ENCODE measurements at places on chromosomes 6 and 20.

- no peak for DNase-seq
Observed at GRCh38 chr6:166173281-166173951, 5.8 kb upstream of the TBXT start.

DNA sequence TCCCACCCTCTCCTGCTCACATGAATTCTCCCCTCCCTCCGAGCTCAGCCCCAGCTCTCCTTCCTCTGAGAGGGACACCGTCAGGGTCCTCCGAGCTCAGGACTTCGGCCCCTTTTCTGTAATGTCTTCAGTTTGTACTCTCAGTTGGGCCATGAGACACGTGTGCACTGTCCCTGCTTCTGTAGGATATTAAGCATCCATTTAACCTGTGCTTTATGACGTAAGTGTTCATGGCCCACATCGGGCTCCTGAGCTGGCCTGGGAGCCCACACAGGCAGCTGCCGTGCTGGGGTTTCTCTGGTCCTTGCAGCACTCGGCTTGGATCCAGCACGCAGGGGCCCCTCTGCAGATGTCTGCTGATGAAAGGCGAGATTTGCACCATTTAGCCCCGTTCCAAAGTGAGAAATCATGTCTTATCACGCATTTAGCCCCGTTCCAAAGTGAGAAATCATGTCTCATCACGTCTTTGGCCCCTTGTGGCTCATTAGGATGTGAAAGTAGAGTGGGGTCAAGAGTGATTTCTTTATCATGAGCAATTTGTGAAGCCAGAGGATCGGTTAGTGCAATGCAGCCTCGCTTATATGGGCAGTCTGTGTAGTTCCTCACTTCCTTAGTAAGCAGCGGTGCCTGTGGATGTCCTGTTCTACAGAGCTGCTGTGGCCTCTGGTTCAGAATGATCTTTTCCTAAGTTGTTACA lies 25.3 kb downstream of the DUSP22 start:
- DNase-seq: no peak

DNA sequence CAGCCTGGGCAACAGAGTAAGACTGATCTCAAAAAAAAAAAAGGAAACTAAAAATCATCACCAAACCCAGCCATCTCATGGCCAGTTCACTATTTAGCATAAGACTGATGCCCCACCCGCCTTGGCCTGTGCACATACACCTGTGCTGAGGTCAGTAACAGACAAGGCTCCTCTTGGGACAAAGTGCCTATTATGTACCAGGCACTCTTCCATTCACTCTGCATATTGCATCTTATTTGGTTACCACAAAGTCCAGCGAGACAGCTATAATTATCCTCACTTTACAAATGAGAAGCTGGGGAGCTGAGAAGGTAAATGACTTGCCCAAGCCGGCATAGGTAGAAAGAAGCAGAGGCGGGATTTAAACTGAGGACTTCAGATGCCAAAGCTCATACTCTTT lies 3.8 kb downstream of the PTPRT start:
- DNase-seq: no peak

- no peak for DNase-seq
Observed at GRCh38 chr6:1658212-1659005, 48.7 kb downstream of the FOXC1 start.

GRCh38 chr20:47784599-47785310 lies 526 bp downstream of the SULF2 start:
- no peak for DNase-seq

GRCh38 chr6:122472022-122472340 lies 374 bp upstream of the SERINC1 start:
- no peak for DNase-seq

DNA sequence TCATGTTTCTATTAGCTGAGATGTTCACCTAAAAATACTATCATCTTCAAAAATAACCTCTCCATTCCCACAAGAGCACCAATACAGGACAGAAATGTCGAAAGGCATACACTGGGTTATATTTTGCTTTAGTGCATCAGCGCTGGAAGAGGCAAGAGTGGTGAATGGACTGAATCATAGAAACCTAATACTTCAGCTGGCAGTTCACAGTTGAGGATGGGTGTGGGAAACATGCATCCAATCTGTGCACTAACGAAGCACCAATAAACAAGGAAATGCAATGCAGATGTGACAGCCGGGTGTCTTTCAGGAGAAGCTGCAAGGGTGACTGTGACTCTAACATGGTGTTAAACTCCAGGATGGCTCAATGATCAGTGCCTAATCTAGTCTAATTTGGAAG lies 365.8 kb downstream of the ESR1 start:
- DNase-seq: no peak

DNA sequence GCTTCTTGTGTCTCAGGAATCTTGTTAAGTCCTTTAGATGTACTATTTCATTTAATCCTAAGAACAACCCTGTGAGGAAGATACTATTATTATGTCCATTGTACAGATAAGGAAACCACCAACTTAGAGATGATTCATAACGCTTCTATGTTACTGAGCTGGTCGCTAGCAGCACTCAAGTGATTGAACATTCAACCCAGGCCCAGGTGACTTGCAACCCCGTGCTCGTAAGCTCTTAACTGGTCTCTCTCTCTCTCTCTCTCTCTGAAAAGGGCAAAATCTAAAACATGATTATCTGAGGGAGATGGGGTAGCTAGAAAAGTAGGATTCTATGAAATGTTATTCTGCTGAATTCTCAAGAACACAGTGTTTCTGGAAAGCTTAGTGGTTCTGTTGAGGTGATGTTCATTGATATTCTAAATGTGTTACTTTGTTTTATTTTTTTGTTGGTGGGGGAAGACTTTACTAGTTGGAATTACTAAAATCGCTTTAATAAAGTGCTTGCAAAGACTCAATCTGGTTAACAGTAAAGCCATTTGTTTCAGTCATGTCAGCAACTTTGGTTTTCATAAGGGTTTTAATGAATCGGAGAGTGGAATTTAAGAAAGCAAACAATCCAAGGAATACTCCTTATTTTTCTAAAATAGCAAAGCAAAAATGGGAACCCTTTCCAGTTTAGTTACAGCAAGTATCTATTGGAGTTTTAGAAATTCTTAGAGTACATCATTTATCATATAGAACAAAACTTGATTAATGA lies 265.0 kb upstream of the TAB2 start:
- DNase-seq: peak; percentile 19

- DNase-seq: no peak
Observed at GRCh38 chr6:167551628-167552257, 226.9 kb downstream of the TTLL2 start.

DNA sequence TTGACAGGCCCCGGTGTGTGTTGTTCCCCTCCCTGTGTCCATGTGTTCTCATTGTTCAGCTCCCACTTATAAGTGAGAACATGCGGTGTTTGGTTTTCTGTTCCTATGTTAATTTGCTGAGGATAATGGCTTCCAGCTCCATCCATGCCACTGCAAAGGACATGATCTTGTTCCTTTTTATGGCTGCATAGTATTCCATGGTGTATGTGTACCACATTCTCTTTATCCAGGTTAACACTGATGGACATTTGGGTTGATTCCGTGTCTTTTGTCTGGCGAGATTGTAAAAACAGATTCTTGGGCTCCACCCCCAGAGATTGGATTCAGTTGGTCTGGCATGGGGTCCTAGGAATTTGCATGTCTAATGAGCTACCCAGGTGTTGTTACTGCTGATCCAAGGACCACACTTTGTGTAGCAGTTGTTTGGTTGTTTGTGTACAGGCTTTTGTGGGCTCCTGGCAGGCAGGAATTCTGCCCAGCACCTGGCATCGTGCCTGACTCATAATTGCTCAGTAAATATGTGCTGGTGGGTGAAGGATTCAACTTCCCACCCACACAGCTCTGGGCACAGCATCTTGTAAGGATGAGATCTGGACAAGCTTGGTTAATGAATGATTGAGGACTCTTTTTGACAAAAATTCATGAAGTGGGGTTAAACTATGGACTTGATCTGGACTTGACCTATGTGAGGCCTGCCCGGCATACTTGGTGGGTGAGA lies 5.2 kb downstream of the TOX2 start:
- DNase-seq: no peak

DNA sequence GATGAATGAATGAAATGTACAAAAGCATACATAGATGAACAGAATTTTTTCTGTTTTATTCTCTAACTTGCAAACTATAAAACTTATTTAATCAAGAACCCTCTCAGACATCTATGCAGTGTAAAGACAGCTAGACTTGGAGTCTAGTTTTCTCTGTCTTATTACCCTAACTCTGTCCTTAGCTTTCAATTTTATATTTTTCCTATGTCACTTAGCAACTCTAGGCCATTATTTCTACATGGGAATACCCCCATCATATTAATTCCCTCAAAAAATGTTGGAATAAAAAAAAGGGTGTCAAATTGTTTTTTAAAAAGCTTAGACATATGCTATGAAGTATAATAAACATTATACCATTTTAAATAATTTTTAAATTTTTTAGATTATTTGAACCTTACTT lies 1.2 kb downstream of the RHAG start:
- peak; percentile 62 for DNase-seq

GRCh38 chr6:123526128-123526527 lies 110.6 kb downstream of the TRDN start:
- no peak for DNase-seq

DNA sequence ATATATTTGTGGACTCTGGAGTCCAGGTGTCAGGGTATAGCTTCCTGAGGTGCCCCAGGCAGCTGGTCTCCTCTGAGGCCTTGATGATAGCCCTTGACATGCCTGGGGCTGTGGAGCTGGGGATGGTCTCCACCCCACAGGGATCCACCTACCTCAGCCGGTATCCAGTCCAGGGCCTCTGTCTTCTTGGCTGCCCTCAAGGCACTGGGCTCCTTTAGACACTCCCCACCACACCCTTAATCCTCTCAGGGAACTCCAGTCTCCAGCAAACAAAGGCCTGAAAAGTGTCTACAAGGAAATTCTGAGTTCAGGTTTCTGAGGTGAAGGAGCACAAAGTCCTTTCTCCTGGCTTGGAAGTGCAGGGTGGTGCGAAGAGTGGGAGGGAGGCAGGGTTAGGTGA lies 44.6 kb upstream of the DDR1 start:
- no peak for DNase-seq

DNA sequence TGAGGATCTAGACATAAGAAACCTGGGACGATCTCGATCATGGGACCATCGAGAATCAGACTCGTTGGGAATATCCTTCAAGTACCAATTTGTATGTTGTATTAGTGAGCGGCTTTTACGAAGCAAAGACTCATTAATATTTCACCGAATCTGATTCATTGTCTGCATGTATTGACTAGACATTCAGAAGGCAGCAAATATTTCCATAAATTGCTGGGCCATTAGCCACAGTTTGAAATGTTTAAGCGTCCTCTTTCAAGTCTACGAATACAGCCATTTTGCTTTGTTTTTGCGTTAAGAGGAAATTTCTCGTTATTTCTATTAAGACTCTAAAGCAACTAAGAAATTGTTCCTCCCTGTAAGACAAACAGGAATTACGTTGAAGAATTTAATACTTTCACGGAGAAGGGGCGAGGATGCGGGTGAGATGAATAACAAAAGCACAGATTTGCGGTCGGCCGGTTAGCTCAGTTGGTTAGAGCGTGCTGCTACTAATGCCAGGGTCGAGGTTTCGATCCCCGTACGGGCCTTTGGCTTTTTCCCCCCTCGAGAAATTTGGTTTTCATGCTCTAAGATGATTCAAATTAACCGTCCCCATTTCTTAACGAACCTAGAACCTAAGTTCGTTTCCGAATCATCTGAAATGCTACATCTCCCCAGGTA lies 18.5 kb downstream of the POM121L2 start:
- peak; percentile 78 for DNase-seq

DNA sequence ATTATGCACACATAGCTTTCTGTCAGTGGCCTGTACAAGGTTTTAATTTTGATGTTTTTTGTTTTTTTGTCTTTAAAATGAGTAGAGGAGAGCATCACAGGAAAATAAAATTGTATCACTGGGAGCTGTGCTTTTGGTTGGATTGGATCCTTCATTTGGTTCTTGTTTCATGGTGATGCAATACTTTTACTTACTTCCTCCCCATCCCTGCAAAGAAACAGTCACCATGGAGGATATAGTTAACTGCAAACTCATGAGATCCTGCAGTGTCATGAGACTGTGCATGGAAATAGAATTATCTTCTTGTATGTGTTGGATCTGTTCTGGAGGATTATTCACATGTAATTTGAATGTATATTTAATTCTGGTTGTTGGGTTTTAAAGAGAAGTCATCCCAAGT lies 122.3 kb downstream of the JARID2 start:
- DNase-seq: peak; percentile 76

GRCh38 chr6:31874836-31875572 lies 3.8 kb downstream of the SLC44A4 start:
- no peak for DNase-seq

DNA sequence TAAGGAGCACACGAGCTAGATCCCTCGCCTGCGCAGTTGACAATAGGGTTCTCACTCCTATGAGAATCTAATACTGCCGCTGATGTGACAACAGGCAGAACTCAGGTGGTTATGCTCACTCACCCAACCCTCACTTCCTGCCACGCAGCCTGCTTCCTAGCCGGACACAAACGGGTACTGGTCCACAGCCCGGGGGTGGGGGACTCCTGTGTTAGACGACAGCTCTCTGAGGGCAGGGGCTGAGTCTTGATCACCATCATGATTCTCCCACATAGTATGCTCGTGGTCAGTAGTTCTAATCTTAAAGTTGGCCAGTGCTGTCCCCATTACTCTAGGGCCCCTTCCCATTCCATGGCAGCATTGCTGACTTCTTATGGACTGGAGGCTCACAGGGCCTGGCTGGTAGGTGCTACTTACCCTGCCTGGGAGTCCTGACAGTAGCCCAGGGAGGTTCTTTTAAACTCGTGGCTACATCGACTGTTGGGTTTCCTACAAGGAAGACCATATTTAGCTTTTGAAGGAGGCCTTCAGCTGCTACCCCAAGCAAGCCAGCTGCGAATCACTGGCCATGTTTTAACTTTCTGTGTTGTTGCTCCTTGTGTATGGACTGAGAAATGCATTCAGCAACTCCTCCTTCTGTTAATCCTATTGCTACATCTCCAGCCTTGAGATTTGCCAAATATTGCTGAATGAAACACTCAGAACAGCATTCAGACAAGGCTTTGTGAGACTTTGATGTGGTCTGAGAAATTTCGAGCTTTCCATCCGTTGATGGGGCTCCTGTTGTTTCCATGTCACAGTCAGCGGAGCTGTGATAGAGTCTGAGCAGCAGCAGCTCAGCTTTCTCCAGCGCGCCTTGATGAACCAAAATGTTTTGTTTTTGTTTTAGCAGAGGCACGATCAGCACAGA lies 300.3 kb downstream of the NRN1 start:
- no peak for DNase-seq

DNA sequence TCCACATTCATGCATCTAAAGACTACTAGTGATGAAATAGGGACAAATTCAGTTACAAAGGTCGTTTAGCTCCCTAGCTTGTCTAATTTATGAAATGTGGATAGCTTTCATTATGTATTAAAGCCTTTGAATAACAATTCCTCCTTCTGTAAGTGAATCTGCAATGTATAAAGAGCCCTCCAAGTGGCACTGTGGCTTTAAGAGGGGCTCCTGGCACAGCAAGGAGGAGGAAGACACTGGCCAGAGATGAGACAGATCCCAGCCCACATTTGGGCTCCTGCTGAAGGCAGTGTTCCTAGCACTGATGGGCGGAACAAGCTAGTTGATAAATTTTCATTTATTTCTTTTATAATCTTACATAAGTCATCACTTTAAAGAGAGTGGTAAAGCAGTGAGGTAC lies 17.6 kb upstream of the FUCA2 start:
- peak; percentile 58 for DNase-seq

Data from OCI-M1 (cell line).